ENCODE measurements at places on chromosomes 3 and 15.

DNA sequence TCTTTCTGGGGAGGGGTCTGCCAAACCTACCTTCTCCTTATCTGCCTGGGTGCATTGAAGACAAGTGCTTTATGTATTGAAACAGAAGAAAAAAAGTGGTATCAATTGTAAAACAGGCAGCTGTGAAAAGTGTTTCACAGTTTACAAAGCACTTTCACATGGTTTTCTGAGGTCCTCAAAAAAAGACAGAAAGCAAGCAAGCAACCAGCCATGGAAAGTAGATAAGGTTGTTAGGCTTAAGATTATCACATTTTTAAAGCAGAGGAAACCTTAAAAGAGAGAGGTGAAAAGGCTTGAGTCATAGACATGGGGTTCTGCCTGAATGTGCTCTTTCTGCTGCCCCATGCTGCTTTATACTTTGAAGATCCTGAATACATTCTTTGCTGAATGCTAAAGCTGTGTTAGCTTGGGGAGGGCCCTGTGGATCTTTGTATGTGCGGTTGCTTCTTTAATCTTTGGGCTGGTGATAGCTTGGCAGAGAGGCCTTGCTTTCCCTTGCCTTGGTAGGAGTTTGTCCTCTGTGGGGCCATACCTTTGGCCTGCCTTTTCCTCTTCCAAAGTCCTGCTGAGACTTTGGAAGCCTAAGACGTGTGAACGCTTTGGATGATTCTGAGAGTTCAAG, 2.6 kb downstream of the SMAD3 start:
- DNase-seq = no peak

GRCh38 chr15:58519516-58519915, 87.7 kb downstream of the LIPC start:
- DNase-seq = no peak

DNA sequence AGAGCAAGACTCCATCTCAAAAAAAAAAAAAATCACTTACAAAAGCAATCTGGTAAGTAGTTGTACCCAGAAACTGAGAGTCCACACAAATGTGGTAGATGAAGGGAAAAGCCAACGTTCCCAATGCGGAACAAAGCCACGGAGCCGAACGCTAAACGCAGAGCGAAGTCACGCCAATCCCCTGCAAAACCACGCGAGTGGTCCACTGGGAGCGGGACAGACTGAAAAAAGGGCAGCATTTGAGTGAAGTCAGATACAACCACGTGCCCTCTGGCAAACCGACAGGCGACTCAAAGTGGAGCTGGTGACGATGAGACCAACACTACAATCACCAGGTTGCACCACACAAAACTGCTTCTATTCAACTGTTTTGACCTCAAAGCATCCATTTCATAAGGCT, 246.1 kb upstream of the LYSMD4 start:
- no peak for DNase-seq

DNA sequence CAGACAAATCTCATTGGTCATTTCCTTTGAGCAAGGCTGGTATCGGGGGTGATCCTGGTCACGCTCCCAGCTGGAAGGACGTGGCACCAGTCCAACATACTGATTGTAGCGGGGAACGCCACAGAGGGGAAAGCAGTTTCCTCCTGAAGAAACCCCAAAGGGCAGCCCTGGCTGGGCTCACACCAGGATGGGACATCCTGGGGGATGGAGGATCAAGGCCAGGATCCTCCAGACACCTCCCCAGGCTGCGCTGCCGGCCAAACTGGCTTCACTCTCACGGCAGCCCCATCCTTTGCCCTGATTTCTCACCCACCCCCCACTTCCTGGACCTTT, 36.6 kb downstream of the MUC20 start:
- no peak for DNase-seq

DNA sequence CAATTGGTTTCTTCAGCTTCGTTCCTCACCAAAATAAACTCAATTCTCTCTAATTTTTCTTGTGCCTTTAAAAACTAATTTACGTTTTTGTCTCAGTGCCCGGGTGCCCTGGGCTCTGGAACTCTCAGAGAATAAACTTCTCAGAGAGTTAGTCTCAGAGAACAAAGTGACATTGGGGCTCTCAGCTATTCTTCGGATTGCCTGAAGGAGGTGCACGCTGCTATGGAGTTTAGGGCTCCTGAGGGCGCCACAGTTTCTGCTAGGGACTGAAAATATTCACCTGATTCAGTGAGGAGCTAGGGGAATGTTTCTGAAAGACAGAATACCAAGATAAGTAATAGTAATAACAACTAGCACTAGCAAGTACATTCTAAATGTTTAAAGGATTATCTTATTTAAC, 22.7 kb downstream of the ZIC4 start:
- no peak for DNase-seq

DNA sequence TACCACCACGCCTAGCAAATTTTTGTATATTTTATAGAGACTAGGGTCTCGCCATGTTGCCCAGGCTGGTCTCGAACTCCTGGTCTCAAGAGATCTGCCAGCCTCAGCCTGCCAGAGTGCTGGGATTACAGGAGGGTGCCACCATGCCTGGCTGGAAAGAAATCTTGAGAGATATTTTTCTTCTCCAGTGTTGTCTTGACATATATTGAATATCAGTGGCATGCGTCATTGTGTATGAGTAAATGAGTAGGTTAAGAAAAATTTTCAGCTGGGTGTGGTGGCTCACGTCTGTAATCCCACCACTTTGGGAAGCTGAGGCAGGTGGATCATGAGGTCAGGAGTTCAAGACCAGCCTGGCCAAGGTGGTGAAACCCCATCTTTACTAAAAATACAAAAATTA, 3.5 kb upstream of the PIF1 start:
- no peak for DNase-seq

DNA sequence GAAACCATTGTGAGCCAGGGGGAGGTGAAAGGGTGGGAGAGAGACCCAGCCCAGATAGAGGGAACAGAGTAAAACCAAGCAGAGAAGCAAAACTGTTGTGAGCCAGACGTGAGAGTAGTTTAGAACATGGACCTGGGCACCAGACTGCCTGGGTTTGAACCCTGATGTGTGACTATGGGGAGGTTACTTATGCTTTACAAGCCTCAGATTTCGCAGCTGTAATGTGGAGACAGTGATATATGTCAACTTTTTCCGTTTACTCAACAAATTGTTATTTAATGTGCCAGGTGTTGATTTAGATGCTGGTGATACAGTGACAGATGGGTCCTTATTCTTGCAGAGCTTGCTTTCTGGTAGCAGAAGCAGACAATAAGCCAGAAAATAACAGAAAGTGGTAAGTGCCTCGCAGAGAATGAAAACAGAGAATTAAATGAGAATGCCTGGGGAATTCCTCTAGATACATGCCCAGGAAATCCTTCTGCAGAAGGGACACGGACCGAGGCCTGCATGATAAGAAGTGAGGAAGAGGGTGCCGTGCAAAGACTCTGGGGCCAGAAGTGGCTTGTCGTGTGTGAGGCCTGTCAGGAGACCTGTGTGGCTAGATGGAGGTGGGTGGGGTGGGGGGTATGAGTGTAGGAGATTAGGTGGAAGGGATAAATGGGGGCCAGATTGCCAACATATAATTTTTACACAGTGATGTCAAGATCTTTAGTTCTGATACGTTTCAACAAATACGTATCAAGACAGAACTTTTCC, 15.0 kb downstream of the KAT2B start:
- no peak for DNase-seq

GRCh38 chr15:66080717-66081398, 172.7 kb downstream of the MEGF11 start:
- no peak for DNase-seq
